ENCODE measurements at places on chromosomes 13 and 19. TPM values are rescaled to one million over a fixed set of nuclear protein-coding genes. Genes with fewer than 3 reads are reported as not detected.
A peak's percentile ranks its signal among the peaks of the same experiment; 100 is the strongest.

DNA sequence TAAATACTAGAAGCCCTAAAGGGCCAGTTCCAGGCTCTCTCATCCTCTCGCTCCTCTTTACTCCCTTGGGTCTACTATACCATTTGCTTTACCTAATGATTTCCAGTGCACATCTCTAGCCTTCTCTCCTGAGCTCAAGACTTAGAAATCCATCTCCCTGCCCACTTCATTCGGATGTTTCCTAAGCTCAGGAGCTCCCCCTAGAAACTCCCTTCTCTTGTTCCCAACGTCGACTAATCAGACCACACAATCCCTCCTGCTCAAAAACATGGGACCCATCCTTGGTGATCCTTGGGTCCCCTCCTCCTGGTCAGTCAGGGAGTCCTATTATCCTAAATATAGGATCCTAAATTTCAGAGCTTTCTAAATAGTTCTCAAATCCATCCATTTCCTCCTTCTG lies 21.1 kb upstream of the STK24 start:
- DNase-seq: no peak

DNA sequence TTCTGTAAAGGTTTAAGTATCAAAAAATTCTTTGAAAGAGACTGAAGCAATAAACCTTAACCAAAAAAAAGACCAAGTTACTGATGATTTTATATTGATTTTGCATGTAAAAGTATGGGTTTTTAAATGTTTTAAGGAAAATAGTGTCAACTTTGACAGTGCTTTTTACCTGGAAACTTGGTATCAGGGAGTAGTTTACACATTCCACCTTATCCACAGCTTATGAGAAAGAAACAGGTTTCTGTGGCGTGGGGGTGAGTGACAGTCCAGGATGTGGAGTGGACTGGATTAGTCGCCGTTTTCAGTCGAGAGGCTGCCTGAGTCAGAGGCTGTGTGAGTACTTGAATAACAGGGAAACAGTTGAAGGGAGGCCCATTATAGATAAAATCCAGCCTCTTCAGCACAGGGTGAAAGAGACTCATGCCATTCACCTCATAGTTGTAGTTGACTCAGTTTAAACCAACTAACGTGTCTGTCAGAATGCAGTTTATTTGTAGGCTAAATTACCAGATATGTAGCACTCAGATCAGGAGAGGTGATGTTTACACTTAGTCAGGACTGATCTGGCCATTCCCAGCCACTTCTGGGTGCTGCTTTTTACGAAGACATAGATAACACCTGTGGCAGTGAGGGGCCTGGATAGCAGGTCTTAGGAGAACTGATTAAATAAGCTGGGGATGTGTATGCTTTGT lies 595 bp upstream of the GPR183 start:
- no peak for DNase-seq

GRCh38 chr13:36910545-36910944 lies 9.5 kb downstream of the SMAD9 start:
- DNase-seq: no peak

- no peak for DNase-seq
Measured at GRCh38 chr13:24459234-24459633, 53.3 kb downstream of the PARP4 start.

DNA sequence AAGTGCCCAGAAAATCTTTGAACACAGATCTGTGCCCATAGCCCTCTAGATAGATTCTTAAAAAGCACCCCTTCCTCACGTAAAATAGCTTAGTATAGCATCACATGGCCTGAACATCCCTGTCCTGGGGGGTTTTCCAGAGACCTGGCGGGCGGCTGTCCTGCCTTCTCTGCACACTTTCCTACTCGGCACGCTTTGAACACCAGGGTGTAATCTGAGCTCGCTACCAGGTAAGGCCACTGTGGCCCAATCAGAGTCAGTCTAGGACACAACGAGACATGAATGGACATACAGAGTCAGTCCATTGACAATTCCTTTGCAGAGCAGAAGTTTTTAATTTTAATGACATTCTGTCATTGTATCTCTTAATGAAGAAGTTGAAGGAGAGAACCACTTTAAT lies 8.1 kb downstream of the CYP2A13 start:
- no peak for DNase-seq

- DNase-seq: peak; percentile 35
Measured at GRCh38 chr13:99968521-99969452, 2.8 kb downstream of the ZIC5 start.

- DNase-seq: no peak
Measured at GRCh38 chr19:4930664-4931063, 21.4 kb downstream of the UHRF1 start.

DNA sequence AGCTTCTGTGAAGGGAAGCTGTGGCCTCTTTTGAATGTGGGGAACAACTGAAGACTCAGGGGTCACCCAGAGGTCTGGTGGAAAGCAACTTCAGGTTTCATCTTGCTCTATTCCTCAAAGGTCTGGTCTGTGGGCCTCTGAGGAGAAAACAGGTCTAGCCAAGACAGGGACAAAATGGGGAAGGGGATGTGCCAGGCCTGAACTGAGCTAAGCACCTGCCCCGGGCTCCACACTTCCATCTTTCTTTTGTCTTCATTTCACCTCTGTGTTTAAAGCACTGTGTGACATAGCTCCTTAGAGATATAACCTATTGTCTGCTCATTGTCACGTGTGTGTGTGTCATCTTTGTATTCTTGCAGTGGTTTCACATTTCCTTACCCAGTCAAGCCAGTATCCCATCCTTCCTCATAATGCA lies 19.9 kb upstream of the GDF15 start:
- DNase-seq: no peak

DNA sequence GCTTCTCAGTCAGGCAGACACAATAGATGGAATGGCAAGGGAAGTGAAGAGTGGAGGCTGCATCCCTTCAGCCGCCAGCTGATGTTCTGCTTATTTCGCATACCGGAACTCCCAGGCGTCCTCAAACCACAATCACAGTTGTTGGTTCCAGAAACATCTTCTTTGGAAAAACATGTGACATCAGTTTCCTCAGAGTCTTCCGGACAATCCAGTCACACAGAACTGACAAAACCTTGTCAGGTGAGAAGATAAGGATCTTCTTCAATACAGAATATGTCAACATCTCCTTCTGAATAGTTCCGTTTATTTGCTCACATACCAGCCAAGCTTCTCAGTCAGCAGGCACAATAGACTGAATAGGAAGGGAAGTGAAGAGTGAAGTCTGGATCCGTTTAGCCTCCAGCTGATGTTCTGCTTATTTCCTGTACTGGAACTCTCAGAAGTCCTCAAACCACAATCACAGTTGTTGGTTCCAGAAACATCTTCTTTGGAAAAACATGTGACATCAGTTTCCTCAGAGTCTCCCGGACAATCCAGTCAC lies 45.1 kb upstream of the CEACAM21 start:
- no peak for DNase-seq

DNA sequence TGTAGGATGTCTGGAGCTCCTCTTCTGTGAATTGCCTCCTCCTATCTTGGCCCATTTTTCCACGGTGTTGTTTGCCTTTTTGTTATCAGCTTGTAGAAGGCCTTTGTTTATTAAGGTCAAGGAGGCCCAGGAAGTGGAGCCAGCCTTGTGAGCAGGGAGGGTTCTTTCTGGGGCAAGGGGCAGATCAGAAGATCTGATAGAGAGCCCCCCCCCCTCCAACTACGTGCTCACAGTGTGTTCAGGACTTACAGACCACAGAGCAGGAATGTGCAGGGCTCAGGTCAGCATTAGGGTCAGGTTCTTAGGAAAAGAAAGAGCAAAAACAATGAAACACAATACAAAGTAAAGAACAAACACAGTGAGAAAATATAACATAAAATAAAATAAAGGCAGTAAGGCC lies 59.4 kb downstream of the CCNE1 start:
- no peak for DNase-seq

DNA sequence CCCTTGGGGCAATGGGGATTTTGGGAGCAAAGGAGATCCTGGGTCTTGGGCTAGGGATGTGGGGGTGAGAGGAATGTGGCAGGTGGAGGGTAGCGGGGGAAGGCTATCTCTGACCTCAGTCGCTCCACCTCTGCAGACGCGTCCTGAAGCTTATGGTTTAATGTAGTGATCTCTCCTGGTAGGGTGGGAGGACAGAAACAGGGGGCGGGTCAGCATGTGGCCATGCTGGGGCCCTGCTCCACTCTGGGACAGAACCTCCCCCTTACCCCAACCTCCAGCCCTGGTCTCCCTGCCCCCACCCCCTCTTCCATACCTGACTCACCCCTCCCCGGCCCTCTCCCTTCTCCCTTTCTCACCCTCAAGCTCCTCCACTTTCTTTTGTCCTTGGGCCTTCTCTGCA lies 1.4 kb downstream of the BST2 start:
- no peak for DNase-seq

GRCh38 chr19:33186431-33187182 lies 7.5 kb upstream of the LRP3 start:
- DNase-seq: no peak

GRCh38 chr13:50611117-50611781 lies 232.2 kb downstream of the DLEU7 start:
- DNase-seq: peak; percentile 51

- no peak for DNase-seq
Measured at GRCh38 chr13:51519771-51520216, 64.5 kb upstream of the WDFY2 start.

DNA sequence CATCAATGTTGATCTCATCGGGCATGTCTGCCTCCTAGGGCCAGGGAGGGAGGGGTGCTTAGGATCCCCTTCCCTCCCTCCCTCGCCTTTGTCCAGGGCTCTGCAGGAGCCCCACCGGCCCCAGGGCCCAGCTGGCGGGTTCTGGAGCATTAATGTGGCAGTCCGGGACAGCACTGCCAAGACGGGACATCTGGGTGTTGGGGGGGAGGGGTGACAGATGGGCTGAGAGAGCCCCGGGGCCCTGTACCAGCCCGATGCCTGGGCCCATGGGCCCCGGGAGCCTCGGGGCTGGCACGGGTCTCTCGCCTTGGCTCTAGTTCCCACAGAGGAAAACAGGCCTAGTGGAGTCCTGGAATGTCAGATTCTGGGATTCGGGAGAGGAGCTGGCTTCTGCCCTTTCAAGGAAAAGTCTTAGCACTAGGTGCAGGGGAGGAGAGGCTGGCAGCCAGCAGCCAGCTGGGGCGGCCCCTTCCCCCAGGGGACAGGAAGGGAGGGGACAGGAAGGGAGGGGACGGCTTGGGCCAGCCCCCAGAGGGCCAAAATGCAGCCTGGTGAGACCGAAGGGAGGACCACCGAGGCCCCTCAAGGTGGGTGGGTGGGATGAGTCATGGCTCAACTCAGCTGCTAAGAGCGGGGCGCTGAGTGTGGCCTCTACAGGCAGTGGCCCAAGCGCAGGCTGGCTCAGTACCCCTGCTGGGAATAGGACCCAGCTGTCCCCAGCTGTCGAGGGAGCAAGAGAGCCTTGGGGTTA lies 3.1 kb downstream of the PPP1R14A start:
- no peak for DNase-seq

DNA sequence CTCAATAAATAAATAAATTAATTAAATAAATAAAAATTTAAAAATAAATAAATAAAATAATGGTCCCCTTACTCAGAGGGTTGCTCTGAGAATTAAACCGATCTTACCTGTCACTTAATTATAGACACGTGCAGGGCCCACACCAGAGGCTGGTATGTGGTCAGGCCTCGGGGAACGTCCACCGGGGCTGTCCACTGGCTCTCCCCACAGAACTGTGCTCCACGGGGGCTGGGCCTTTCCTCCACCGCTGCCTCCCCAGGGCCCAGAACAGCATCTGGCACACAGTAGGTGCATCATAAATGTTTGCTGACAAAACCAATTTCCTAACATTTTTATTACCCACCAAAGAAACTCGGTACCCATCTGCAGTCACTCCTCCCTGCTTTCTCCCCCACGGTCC lies 69.2 kb downstream of the CEBPG start:
- DNase-seq: no peak

DNA sequence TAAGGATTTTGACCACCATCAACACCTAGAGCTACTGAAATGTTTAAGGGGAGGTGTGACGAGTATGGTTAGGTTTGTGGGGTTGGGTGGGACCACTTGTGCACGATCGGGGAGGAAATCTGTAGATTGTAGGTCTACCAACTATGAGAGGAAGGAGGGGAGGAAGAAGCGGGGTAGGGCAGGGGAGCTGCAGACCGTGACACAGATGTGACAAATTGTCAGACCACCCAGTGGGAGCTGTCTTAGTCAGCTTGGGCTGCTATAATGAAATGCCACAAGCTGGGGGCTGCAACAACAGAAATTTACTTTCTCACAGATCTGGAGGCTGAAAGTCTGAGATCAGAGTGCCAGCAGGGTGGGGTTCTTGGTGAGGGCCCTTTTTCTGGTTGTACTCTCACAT lies 62.2 kb upstream of the ARGLU1 start:
- DNase-seq: no peak

- DNase-seq: no peak
Measured at GRCh38 chr19:12596927-12597548, 13.6 kb downstream of the ZNF490 start.

DNA sequence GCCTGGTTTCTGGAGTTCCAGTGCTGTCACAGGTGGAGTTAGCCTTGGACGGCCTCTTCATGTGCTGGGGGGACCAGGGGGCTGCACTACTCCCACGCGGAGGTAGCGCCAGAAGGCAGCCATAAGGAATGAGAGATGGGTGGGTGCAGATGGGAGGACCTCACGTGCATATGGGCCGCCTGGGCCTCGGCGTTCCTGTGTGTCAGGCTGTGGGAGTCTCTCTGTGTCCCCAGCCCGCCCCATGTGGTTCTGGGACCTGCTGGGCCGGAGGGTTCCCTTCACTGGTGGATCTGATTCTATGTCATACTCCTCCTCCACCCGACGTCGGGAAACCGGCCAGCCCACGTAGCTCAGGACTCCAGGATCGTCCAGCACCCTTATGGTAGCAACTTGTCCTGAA lies 149.0 kb upstream of the SOX1 start:
- DNase-seq: no peak

- DNase-seq: no peak
Measured at GRCh38 chr19:39546599-39546998, 6.6 kb upstream of the EID2 start.

DNA sequence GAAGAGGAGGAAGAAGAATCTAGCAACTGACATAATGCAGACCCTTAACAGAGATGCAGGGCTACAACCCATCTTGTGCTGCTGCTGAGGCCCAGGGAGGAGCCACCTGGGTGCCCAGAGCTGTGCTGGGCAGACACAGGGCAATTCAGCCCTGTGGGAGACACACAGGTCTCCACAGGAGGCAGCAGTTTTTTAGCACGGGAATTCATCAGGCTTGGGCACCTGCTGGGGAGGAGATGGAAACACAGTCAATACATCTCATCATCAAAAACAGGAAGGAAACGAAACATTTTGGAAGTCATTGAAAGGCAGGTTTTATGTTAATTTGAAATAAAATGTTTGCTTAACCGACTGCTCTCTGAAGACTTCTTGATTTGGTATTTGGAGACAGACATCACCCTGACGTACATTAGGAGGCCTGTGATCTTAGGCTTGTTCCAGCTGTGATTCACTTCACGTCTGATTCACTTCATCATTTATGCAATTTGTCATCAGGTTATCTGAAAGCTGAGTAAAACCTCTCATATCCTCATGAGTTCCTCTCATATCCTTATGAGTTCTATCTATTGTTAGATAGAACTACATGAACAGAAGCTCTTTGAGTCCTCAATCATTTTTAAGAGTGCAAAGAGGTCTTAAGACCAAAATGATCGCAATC lies 77.4 kb downstream of the CYSLTR2 start:
- no peak for DNase-seq

Gene KIR3DL1
- total RNA-seq: not detected

Gene CGB8
- total RNA-seq: not detected

Gene IRGC
- not detected for total RNA-seq

Gene PLIN4
- total RNA-seq: 0.06 TPM

Gene SBSN
- not detected for total RNA-seq

Gene PTGIR
- 8.0 TPM for total RNA-seq

Gene SPACA4
- not detected for total RNA-seq

Gene FGF22
- 1.1 TPM for total RNA-seq
